AG04449 (cell line): ENCODE measurements at places on chromosomes 4 and X.

GRCh38 chr4:76708971-76709771 lies 188.8 kb downstream of the SOWAHB start:
- peak; percentile 36 for DNase-seq

- no peak for DNase-seq
Measured at GRCh38 chr4:1512738-1513660, 106.8 kb upstream of the NKX1-1 start.

DNA sequence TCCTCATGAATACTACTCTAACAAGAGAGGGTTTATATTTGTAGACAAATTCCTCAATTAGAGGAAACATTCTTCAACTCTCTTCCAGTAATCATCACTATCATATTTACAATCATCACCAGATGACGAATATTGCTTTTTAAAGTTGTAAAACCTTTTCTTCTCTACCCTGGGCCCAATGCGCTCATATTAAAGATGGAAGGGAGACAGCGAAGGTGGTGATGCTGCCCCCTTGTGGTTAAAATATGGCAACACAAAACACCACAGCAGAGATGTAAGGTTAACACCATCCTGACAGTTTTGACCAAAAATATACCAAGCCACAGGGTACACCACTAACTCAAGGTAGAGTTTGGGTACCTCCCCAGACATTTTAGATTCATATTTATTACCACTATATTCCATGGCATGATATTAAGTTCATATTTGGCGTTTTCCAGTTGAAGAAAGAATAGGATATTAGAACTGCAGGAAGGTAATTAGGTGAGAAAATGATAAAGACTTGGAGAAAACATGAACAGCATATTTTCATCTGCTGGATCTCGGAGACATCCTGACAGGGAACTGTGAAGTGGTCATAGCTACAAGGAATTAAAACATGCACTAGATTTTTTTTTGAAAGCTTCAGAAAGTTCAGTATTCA lies 72.8 kb downstream of the SLC9A7 start:
- DNase-seq: no peak

- DNase-seq: no peak
Measured at GRCh38 chrX:92270936-92271855, 492.0 kb downstream of the PCDH11X start.

DNA sequence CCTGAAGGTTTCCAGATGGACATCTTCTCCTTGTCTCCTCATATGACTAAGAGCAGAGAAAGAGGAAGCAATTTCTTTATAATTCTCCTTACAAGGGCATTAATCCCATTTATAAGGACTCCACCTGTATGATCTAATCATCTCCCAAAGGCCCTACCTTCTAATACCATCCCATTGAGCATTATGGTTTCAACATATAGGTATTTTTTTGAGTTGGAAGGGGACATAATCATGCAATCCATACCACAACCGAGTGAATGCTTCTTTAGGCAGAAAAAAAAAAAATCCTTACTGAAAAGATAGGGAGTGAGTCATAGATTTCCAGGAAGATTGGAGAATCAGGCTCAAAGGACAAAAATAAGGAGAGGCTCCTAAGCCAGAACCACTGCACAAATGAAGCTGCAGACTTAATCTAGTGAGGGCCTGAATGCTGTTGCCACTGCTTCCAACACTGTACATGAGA lies 312.5 kb upstream of the HS3ST1 start:
- no peak for DNase-seq

DNA sequence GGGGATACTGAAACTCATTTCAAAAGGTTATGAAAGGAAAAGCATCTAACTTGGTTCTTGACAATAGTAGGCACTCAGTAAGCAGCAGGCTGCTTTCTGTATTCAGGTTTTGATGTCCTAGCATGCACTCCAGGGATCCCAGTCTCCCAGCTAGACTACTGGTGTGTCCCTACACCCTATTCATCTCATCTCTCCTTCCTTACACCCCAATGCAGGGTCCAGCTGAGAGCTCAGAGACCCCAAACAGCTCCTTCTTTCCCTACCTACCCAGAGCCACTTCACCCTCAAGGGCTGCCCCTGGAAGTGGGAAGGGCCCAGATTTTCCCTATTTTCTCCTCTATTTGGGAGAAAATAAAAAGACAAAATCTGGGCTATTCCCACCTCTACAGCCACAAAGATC lies 1.6 kb upstream of the EFNB1 start:
- DNase-seq: no peak

DNA sequence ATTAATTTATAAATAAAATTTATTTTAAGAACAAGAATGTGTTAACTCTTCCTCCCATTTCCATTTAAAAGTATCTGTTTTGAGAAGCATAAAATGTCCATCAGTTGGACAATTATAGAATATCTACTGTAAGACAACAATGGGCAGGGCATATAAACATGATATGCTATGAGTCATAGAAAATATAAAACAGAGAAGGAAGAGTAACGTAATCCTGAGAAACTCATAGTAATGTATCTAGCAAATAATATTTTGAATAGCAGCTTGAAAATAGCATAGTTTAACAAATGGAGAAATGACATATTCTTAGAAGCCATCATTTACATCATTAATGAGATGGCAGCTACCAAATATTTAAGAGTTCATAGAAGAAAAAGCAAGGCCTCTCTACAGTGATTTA lies 820.3 kb upstream of the PCDH10 start:
- no peak for DNase-seq

- no peak for DNase-seq
Measured at GRCh38 chrX:155071694-155072280, 479 bp downstream of the BRCC3 start.

GRCh38 chr4:78772526-78773091 lies 3.5 kb upstream of the BMP2K start:
- no peak for DNase-seq

DNA sequence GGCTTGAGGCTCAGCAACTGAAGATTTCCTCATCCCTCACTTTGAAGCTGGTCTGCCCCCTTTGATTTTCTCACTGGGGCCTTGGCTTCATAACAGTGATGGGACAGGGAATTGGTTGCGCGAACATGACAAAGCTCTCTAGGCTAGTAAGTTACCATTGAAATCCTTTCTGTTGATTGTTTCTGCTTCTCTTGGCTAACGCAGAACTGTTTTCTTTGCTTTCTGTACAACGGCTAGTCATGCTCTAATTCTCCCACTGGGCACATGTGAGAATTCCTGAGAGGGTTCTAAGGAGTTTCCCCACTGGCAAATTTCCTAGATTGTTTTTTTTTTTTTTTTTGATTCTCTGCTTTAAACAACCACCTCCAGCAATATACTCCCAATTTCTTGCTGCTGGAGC lies 738.6 kb downstream of the PCDH7 start:
- DNase-seq: no peak

- peak; percentile 85 for DNase-seq
Measured at GRCh38 chr4:171880136-171880535, 66.9 kb downstream of the GALNTL6 start.
